A549 treated with DMSO at 1 μM for 4 hours (cell line): ENCODE measurements at places on chromosomes 3 and 15. TPM values are rescaled to one million over a fixed set of nuclear protein-coding genes. Genes with fewer than 3 reads are reported as not detected.

SLC35A5 gene
- 12.0 to 20.6 TPM (median 17.1 TPM) in 5 replicates for total RNA-seq

CYP1A2 gene
- total RNA-seq: not detected in 5 replicates

RPL14 gene
- 740 to 776 TPM (median 756 TPM) in 5 replicates for total RNA-seq

ADAMTS7 gene
- 2.8 to 3.8 TPM (median 3.4 TPM) in 5 replicates for total RNA-seq

NPRL2 gene
- 12.8 to 14.0 TPM (median 13.3 TPM) in 5 replicates for total RNA-seq

CHL1 gene
- total RNA-seq: 0.02 TPM in 1 of 5 replicates, not detected in the others

KNG1 gene
- 0.17 TPM in 1 of 5 replicates, not detected in the others for total RNA-seq

LTK gene
- 0.05 to 0.11 TPM (median 0.06 TPM) in 3 of 5 replicates, not detected in the others for total RNA-seq

ADGRG7 gene
- total RNA-seq: not detected in 5 replicates

GOLGA8G gene
- total RNA-seq: 0.04 TPM in 1 of 5 replicates, not detected in the others

CATSPER2 gene
- 0.36 to 1.9 TPM (median 0.69 TPM) in 5 replicates for total RNA-seq

CFAP100 gene
- not detected in 5 replicates for total RNA-seq

AP3B2 gene
- total RNA-seq: 0.61 to 1.2 TPM (median 0.74 TPM) in 5 replicates

FSTL1 gene
- 62.5 to 103 TPM (median 80.6 TPM) in 5 replicates for total RNA-seq

ATP13A5 gene
- not detected in 5 replicates for total RNA-seq

TMC3 gene
- total RNA-seq: not detected in 5 replicates

HCLS1 gene
- 0.07 to 0.20 TPM (median 0.16 TPM) in 4 of 5 replicates, not detected in the other for total RNA-seq

GCSAM gene
- total RNA-seq: not detected in 5 replicates

FSIP1 gene
- total RNA-seq: 0.40 to 0.73 TPM (median 0.64 TPM) in 5 replicates
